CD4-positive, alpha-beta T cell (primary cell): ENCODE measurements at places on chromosomes 11 and 22. TPM values are rescaled to one million over a fixed set of nuclear protein-coding genes. Genes with fewer than 3 reads are reported as not detected.

- DNase-seq = no peak
- no peak overlapping the region for H3K27ac ChIP-seq
- H3K27me3 ChIP-seq = no peaks in the 10 kb centered on the region
- no peak overlapping the region for H3K4me3 ChIP-seq
- no peaks in the 10 kb centered on the region for H3K4me1 ChIP-seq
- no peaks in the 10 kb centered on the region for H3K36me3 ChIP-seq
These were observed 753.1 kb downstream of the TBC1D22A start for GRCh38 chr22:47515384-47516125.

DNA sequence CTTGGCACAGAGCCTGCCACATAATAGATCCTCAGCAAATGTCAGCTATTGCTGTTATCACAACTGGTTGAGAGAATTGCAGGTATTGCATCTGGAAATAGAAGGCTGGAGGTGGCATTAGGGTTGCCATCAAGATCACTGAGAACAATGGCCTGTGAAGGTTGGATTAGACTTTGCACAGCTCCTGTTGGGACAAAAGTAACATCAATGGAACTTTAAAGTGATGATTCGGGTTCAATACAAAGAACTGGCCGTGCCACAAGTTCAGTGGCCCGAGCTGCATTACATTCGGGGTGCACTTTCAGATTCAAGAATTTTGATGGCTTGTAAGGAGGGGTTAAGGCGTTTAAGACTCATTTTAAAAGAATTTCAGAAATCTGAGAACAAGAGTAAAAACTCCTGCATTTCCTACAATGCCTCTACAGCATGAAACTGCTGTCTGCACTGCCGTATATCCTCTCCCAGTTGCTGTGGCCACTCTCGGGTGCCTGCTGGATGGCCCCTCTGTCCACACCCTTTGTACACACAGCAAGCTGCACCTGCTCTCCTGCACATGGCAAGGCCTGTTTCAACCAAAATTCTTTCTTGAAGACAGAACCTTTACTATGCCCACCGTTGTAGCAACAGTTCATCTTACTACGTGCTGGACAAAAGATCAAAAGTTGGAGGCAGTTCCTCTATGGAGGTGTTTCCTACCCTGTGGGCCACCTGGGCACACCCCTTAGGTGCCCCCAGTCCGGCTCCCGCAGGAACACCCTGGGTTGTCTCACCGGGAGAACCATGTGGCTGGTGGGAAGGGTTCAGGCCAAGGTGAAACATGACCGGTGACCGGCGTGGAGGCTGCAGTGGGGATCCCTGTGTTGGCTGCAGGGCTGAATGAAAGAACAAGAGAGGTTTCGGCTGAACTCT is 17.5 kb upstream of the SHANK2 start:
- no peaks in the 10 kb centered on the region for H3K4me1 ChIP-seq
- H3K4me3 ChIP-seq = no peak overlapping the region
- no peak overlapping the region for H3K27ac ChIP-seq
- no peak for DNase-seq
- no peaks in the 10 kb centered on the region for H3K27me3 ChIP-seq

DNA sequence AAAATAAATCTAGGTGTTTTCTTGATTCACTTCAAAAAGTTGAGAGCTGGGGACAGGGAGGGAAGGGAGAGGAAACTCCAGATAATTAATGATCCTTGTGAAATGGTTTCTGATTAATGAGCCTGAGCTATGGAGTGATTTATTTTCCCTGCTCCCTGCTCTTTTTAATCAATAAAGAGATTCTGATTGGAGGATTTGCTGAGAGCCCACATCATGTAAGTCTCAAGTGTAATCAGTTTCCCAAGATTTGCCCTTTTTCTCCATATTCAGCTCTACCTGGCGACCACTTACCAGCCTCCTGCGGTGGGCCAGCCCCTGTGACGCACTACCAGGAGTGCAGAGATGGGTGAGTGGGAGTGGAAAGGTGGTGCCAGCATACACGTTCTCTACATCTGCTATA is 114.0 kb downstream of the NAV2 start:
- H3K36me3 ChIP-seq = no peaks in the 10 kb centered on the region
- no peaks in the 10 kb centered on the region for H3K4me1 ChIP-seq
- H3K4me3 ChIP-seq = no peak overlapping the region
- DNase-seq = no peak
- no peak overlapping the region for H3K27ac ChIP-seq

- no peak overlapping the region for H3K4me3 ChIP-seq
- H3K4me1 ChIP-seq = no peaks in the 10 kb centered on the region
- H3K36me3 ChIP-seq = no peaks in the 10 kb centered on the region
- H3K27ac ChIP-seq = no peak overlapping the region
These were observed 1269.3 kb upstream of the CNTN5 start for GRCh38 chr11:97751405-97751804.

DNA sequence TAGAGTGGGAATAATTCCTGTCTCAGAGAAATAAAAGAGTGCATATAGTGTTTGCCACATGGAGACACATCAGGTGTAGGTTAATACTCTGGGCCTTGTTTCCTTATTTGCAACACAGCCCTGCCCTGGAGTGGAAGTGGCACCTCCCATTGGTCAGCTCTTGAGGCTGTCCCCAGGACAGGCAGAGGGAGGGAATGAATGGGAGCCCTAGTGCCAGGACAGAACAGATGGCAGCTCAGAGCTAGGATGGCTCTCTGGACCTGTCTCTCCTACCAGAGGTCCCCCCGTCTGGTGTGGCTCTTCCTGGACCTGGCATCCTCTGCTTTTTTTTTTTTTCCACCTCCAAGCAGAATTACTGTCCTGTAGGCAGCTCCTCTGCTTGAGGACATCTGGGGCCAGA is 35.6 kb downstream of the LIMK2 start:
- H3K4me3 ChIP-seq = no peak overlapping the region
- peaks cover 7% of the 10 kb centered on the region for H3K36me3 ChIP-seq
- DNase-seq = no peak
- H3K27me3 ChIP-seq = no peaks in the 10 kb centered on the region
- peaks cover 33% of the 10 kb centered on the region for H3K4me1 ChIP-seq

Gene LRRC74B
- not detected for total RNA-seq

Gene OR52H1
- total RNA-seq = 0.22 TPM

Gene GLYAT
- not detected for total RNA-seq
